A549 treated with CORT108297 at 1 μM for 4 hours (cell line): ENCODE measurements at places on chromosomes 6 and 20. TPM values are rescaled to one million over a fixed set of nuclear protein-coding genes. Genes with fewer than 3 reads are reported as not detected.

IRF4 gene
- 0.13 to 0.45 TPM (median 0.14 TPM) in 5 replicates for total RNA-seq

C6orf118 gene
- total RNA-seq, result 0.14 to 0.18 TPM (median 0.16 TPM) in 5 replicates

CCN5 gene
- 24.5 to 42.8 TPM (median 29.3 TPM) in 5 replicates for total RNA-seq

GSTA2 gene
- 0.07 TPM in 1 of 5 replicates, not detected in the others for total RNA-seq

TMEM217 gene
- total RNA-seq, result 0.54 to 1.3 TPM (median 0.75 TPM) in 5 replicates

LCA5 gene
- total RNA-seq, result 0.49 to 1.1 TPM (median 0.95 TPM) in 5 replicates
